ENCODE measurements at places on chromosomes 1 and 21.

DNA sequence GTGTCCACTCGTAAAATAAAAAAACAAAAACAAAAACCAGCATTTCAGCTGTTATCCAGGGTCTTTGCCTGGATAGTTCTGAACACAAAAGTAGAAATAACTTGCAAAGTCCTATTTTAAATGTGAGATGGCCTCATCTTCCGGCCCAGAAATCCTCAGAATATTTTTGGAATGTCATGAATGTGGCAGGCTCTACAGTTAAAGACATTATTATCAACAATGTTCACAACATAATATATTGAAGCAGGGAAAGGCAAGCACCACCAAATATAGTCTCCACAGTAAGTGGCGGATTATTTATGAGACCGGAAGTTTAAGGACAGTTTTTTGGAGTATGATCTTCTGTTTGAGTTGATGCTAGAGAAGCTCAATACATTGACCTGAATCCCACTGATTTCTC is 1.2 kb upstream of the C1orf198 start:
- DNase-seq = no peak

DNA sequence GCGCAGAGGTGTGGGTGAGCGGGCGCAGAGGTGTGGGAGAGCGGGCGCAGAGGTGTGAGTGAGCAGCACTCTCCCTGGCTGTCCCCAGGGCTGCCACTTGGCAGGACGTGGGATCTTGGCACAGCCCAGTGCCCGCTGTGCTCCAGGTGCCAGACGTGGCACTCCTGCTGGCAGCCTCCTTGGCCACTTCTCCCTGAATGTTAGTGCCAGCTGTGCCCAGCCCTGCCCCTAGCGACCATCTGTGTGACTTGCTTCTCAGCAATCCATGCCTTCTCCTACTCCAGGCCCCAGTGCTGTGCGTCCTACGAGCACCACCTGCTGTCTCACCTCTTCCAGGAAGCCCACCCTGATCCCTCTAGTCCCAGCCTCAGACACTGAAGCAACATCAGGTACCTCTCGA is 30.5 kb downstream of the KRTAP10-1 start:
- DNase-seq = no peak

DNA sequence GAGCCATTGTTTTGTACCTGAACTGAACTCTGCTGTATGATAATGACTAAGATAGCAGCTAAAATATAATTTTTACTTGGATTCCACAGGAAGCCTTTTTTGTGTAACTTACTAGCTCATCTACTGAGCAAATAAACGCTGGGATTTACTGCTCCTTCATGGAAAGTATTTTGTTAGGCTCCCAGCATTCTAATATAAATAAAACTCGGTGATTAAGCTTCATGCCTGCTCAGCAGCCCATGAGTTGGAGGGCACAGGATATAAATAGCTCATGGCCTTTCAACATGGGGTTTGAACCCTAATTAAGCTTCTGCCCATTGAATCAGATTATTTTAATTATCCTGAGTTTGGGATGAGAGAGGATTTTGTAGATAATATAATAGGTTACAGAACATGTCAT is 180.0 kb downstream of the PCP4 start:
- no peak for DNase-seq

DNA sequence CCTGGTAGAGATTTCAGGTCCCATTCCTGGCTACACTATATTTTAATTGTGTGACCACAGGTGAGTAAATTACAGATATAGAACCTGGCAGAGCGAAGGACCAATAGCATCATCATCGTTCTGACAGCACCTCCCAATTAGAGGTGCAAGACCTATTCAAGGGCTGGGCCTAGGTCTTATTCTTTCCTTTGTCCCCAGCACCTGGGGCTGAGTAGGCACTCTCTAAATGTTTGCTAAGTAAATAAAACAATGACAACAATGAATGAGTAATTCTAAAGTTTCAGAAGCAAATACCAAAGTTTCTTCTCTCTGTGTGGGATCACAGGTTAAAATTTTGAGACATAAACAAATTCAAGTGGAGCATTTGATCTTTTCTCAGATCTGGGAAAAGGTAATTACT is 32.7 kb downstream of the BEND5 start:
- DNase-seq = no peak

- no peak for DNase-seq
Measured at GRCh38 chr1:10945991-10946509, 66.4 kb upstream of the TARDBP start.

GRCh38 chr1:89503690-89504089 is 20.9 kb upstream of the LRRC8B start:
- no peak for DNase-seq

DNA sequence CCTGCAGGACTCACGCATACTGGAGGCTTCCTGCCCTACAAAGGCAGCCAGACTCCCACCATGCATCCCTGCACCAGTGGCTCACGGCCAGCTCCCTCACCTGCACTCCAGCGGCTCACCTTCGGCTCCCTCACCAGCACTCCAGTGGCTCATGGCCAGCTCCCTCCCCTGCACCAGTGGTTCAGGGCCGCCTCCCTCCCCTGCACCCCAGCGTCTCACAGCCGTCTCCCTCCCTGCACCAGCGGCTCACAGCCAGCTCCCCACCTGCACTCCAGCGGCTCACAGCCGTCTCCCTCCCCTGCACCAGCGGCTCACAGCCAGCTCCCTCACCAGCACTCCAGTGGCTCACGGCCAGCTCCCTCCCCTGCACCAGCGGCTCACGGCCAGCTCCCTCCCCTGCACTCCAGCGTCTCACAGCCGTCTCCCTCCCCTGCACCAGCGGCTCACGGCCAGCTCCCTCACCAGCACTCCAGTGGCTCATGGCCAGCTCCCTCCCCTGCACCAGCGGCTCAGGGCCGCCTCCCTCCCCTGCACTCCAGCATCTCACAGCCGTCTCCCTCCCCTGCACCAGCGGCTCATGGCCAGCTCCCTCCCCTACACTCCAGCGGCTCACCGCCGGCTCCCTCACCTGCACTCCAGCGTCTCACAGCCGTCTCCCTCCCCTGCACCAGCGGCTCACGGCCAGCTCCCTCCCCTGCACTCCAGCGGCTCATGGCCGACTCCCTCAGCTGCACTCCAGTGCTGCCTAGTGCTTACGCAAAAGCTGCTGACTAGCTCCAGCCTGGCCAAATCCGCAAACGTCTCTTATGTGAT is 324.5 kb downstream of the NPHP4 start:
- no peak for DNase-seq

GRCh38 chr1:155925506-155925905 is 8.7 kb downstream of the KHDC4 start:
- no peak for DNase-seq

- no peak for DNase-seq
Measured at GRCh38 chr1:218459450-218459849, 114.3 kb downstream of the TGFB2 start.

GRCh38 chr1:226372885-226373284 is 35.0 kb downstream of the PARP1 start:
- DNase-seq = no peak

DNA sequence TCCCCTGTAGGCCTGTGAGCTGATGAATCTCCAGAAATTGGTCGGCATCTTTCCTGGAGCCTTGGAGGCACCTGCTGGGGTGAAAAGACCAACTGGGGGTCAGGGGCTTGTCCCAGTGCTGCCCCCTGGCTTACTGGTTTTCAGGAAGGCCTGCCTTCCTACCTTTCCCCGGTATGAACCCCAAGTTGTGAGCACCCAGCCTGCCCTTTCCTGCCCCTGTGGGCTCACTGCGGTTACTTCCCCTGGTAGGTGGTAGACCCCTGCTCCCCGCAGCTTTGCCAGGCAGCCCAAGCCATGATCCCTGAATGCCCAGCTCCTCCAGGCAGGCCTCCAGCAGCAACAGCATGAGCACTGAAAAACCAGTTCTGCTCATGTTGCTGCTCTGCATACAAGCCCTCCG is 10.2 kb downstream of the DMRTB1 start:
- DNase-seq = no peak

GRCh38 chr1:3821004-3821403 is 24.7 kb upstream of the LRRC47 start:
- no peak for DNase-seq

- DNase-seq = peak; percentile 14
Measured at GRCh38 chr1:169892927-169893644, 610 bp downstream of the SCYL3 start.

GRCh38 chr1:37149296-37149695 is 115.0 kb upstream of the GRIK3 start:
- no peak for DNase-seq

DNA sequence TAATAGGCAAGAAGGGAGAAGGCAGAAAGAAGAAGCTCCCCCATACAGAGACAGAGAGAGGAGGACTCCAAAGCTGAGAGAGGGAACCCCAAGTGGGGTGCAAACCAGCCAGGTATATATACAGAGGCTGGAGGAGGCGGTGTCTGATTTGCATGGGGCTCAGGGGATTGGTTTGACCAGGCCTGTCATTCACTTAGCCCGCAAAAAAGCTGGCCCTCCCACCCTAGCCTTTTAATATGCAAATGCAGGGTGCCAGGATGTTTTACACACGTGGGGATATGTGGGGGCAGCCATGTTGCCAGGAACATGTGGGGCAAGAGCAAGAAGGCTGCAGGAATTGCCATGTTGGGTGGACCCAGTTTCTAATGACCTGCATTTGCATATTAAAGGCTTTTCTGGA is 37.0 kb upstream of the TENT5B start:
- DNase-seq = no peak

- no peak for DNase-seq
Measured at GRCh38 chr1:5842679-5843078, 149.5 kb downstream of the NPHP4 start.

GRCh38 chr1:61481315-61481715 is 243.6 kb downstream of the TM2D1 start:
- DNase-seq = no peak

GRCh38 chr1:91731815-91732214 is 154.1 kb downstream of the TGFBR3 start:
- peak; percentile 30 for DNase-seq

All from activated gamma-delta T cell treated with Interleukin-2 at 50 U/mL for 16 hours (primary cell).